Astrocyte (in vitro differentiated cells and primary cell): ENCODE measurements at places on chromosomes 6 and 20. TPM values are rescaled to one million over a fixed set of nuclear protein-coding genes. Genes with fewer than 3 reads are reported as not detected.

DNA sequence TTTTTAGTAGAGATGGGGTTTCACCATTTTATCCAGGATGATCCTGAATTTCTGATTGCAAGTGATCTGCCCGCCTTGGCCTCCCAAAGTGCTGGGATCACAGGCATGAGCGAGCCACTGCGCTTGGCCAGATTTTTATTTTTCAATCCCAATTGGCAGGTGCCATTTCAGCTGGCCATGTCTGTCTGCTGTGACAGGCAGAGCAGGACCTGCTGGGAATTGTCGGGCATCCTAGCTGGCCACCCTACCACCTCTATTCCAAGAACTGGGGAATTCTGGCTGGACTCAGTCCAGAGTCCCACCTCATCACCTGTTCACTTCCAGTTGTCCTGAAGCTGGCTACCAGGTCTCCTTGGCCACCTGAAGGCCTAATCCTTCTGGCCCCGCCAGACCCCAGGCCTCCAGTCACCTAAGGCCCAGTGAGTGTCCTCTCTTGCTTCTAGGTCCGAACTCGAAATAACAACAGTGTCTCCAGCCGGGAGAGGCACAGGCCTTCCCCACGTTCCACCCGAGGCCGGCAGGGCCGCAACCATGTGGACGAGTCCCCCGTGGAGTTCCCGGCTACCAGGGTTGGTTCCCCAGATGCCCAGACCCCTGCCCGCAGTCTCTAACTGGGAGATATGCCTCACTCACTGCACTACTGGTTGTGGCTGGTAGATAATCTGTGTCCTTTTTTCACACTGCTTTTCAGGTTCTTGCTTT lies 24.0 kb downstream of the DNMT3B start:
- no peak for DNase-seq

XKR7 gene
- total RNA-seq: 0.36 and 0.48 TPM in 2 replicates

CCN6 gene
- not detected in 2 replicates for total RNA-seq

DNA sequence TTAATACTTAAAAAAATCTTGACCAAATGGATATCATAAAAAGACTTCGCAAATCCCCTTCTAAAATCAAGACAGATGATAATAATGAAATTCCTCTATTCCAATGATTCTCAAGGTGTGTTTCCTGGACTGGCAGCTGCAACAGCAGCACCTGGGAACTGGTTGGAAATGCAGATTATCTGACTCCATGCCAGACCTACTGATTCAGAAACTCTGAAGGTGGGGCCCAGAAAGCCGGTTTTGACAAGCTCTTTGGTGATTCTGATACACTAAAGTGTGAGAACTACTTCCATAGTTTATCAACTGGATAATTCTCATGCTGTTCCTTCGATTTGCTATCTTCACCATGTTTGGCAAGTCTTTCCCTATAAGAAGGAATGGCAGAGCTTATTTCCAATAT lies 252.1 kb downstream of the COL12A1 start:
- no peak for DNase-seq

- no peak for DNase-seq
These were observed at the start of gene ZNF831 for GRCh38 chr20:59163631-59164530. TSS of gene ZNF831 (plus strand) at chr20:59163821. CDS start at chr20:59191020, 27,199 bp downstream.

- no peak for DNase-seq
These were observed 25.9 kb upstream of the PRELID3B start for GRCh38 chr20:59068534-59068933.

RPS6KA2 gene
- total RNA-seq: 33.5 and 38.8 TPM in 2 replicates

DNA sequence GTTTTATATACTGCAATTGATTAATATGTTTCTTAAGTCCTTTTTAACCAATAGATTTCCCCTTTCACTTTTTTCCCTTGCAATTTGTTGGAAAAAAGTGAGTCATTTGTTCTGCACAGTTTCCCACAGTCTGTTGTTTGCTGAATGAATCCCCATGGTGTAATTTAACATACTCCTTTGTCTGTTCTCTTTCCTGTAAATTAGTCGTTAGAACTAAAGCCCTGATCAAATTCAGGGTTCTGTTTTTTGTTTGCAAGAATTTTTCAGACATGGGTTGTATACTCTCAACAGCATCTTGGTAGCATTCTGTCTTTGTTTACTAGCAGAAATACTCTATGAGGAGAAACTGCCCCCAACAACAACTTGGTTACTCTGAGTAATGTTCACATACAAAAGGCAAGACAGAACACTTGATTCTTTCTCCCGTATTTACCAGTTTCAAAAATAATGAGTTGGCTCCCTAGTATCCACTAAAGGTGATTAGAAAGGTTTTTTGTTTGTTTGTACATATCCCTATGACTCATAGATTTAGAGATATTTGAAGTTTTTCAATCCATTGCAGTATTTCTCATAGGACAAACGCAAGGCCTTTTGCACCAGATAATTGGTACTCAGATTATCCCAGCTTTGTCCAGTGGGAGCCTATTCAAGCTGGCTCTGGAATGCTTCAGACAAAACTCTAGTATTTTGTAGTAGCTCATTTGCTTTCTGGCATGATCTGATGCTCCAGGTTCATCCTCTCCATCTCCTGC lies 16.5 kb downstream of the BLOC1S5 start:
- peak; percentile 47 for DNase-seq

SPTLC3 gene
- 5.6 and 5.7 TPM in 2 replicates for total RNA-seq

DNA sequence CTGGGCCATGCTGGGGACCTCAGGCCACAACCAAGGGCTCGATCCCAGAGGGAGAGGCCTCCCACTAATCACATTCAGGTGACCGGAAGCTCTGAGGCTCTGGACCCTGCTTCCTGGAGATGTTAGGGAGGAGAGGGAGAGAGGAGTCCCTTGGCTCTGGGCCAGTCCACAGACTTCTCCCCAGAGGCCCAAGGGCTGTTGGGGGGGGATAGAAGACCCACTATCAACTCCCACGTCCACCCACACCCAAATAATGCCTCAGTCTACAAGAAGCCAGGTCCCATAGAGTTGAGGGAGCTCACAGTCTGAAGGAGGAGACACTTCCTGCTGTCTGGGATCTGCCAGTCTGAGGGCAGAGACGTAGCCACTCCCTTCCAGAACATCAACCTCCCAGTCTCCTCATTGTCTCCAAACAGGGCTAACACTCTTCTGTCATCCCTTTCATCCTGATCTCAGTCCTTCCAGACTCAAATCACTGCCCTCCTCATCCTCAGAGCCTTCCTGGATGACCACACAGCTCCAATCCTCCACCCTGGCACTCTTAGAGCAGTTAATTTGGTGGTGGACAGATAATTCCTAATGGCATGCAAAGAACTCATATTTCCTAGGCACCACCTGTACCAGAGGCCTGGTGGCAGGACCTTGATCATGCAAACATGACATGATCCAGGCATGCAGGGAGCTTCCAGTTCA lies 69.9 kb downstream of the MRPL14 start:
- DNase-seq: no peak

DNA sequence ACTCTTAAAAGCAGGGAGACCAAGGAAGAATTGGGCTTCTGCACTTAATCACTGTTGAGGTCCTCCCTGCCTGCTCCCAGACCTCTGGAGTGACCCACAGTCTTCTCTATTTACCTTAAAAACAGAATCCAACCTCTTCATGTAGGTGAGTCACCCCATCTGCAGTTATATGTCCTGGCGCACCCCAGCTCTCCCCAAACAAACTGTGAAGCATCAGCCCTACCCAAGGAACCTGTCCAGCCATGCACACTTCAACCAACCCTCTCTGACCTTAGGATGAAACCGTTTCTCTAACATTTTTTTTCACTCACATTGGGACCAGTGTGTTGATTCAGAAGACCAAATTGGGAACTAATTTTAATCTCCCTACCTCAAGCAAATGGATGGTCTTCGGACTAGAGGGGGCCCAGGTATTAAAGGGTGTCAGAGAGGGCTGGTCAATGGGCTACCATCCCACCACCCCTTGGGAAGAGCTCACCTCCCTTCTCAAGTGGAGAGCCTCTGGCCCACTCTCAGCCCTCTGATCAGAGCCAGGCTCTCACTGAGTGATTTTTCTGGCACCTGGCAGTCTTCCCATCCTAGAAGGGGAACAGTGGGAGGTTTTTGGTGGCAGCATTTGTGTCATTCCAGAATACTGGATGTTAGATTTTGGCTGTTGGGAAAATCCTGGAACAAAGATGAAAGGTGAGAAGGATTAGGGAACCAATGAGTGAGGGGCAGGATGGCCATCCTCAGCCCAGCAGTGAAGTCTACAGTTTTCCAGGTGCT lies 203.6 kb downstream of the LRFN2 start:
- no peak for DNase-seq

DNA sequence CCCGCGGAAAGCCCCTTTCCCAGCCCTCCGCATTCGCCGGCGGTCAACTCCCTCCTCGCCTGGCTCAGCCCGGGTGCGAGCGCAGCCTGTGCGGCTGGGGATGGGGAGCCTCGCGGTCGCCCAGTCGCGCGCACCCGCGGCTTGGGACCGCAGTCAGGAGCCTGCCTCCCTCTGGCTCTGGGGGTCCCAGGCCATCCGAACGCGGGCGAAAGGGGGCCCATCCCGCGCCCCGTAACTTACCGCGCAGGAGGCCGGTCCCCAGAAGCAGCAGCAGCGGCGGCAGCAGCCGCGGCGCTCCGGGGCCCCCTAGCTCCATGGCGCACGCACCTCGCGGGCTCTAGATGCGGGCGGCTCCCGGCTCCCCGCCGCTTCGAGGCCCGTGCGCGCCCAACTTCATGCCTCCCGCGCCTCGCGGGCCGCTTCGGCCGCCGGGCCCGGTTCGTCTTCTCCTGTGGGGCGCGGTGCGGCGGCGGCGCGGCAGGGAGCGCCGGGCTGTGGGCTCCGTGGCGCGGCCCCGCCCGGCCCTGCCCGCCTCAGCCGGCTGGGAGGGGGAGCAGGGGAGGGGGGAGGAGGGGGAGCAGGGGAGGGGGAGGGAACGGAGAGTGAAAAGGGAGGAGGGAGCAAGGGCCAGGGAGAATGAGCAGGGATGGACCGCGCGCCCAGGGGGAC lies at the start of gene CHRNA4:
Gene CHRNA4 (minus strand): TSS at position 500 of the 669 bp plus-strand sequence. CDS start 184 bp downstream, at position 316.
- DNase-seq: no peak

AGER gene
- 7.5 and 9.9 TPM in 2 replicates for total RNA-seq

CASS4 gene
- 2.3 and 2.5 TPM in 2 replicates for total RNA-seq

SLC22A16 gene
- total RNA-seq: not detected in 2 replicates

GRCh38 chr6:108948181-108948661 lies 100.0 kb downstream of the ARMC2 start:
- no peak for DNase-seq

HCRTR2 gene
- total RNA-seq: 0.23 and 0.36 TPM in 2 replicates

DNA sequence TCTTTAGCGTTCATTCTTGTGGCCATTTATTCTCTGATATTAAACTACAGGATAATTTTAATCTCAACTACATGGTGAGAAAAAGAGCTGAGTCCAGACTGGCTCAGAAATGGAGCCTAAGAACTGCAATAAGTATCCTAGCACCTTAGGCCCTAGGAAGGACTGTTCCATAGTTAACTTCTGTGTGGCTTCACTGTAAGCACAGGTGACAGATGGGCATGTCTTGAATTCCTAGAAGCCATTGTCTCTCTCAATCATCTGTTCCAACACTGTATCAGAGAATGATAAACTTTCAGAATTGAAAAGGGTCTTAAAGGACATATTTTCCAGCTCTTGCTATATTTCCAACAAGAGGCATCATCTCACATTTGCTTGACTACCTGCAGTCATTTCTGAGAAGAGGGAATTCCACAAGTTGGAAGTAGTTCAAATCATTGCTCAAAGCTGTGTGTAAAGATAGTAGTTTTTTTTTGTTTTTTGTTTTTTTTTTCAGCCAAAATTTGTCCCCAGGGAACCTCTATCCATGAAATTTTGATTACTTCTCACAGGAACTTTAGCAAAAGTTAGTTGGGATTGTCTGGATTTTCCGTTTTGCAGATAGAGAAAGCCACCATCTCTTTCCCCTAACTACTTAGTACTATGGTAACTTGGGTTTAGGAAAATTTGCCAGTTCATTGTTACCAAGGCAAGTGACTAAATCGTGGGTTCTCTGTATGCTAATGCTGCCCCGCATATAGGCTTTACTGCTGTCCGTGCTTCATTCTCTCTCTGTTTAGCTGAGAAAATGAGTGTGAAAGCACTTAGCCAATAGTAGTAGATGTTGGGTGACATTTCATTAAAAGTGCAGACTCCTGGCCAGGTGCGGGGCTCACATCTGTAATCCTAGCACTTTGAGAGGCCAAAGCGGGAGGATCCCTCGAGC lies 47.2 kb downstream of the KCNS1 start:
- no peak for DNase-seq

CST2 gene
- total RNA-seq: 1.7 and 2.9 TPM in 2 replicates

DNA sequence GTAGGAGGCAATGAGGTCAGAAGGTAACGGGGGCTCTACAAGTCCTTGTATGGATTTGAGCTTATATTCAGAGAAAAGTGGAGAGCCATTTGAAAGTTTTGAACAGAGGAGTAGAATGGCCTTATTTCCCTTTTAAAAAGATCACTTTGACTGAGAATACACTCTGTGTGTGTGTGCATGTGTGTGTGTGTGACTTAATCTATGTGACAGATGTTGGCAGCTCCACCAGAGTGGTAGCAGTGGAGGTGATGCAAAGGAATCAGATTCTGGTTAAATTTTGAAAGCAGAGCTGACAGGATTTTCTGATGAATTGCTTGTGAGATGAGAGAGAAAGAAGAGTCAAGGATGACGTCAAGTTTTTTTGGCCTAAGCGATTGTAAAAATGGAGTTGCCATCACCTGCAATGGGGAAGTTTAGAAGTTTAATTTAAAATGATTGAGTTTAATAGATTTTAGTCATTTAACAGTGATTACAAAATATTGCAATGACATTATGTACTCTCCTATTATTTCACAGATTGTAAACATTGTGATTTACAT lies 172.2 kb upstream of the HEY2 start:
- DNase-seq: no peak

DNA sequence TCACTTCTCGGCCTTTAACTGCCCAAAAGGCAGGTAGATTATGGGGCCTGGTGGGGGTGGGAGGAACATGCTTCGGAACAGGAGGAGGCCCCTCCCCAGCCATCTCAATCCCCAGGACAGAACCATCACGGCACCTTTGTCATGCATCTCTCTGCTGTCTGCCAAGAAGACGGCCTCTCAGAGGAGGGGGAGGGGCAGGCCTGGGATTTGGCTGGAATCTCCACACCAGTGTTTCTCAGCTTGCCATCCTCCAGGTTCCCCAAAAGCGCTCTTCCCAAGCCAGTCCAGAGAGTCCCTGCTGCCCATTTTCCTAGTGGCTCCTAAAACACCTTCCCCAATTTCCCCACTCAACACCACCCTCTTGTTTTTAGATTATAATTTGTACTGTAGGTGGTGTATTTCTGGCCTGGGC lies 2.5 kb upstream of the POU5F1 start:
- DNase-seq: no peak

FOXS1 gene
- total RNA-seq: 26.0 and 37.1 TPM in 2 replicates

SLC22A1 gene
- 2.1 and 3.2 TPM in 2 replicates for total RNA-seq

DNA sequence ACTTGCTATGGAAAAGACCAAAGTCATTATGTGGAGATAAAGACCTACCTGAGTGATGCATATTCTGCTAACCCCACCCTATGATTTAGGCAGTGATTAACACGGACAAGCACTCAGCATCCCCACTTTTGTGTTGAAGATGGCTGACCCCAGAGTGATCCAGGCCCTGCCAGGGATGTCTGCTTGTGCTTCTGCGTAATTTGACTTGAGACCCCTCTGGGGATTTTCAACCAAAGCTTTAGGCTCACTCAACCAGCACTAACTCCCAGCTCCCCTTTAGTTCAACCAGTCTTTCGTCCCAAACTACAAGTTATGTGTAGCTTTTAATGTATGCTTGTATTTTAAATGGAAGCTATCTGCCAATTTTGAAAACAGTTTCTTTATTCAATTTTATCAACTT lies 538.0 kb upstream of the ID4 start:
- DNase-seq: no peak

TRIM40 gene
- total RNA-seq: not detected in 2 replicates

GRCh38 chr6:43911354-43912115 lies 141.5 kb downstream of the VEGFA start:
- DNase-seq: no peak
